ENCODE measurements at places on chromosomes 7 and 10. TPM values are rescaled to one million over a fixed set of nuclear protein-coding genes. Genes with fewer than 3 reads are reported as not detected.

- H3K4me1 ChIP-seq = peaks cover 30% of the 10 kb centered on the region
- H3K36me3 ChIP-seq = no peaks in the 10 kb centered on the region
- DNase-seq = no peak
- no peak overlapping the region for H3K27ac ChIP-seq
- no peak overlapping the region for H3K4me3 ChIP-seq
Measured at GRCh38 chr10:13716081-13717071, 129.6 kb downstream of the PRPF18 start.

DNA sequence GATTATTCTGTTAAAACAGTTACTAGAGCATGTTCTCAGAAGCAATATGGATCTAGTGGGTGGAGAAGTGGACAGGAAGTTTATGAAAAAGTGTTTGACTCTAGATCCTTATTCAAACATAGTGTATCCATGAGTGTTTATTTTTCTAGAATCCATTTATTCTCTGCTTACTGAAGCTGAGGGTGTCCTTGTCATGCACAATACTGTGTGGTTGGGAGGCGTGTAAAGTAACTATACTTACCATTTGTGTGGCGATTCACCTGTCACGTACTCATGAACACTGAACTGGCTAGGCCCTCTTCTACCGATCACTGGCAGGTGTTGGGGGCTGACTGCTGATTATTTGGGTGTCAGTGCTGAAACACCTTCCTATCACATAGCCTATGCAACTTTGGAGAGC, 74.0 kb downstream of the POU6F2 start:
- DNase-seq = no peak
- no peak overlapping the region for H3K4me3 ChIP-seq
- no peaks in the 10 kb centered on the region for H3K27me3 ChIP-seq
- no peaks in the 10 kb centered on the region for H3K4me1 ChIP-seq
- H3K27ac ChIP-seq = no peak overlapping the region

PNLIP gene
- total RNA-seq = not detected

AUTS2 gene
- 68.6 TPM for total RNA-seq

GRCh38 chr10:82267014-82267413, 392.0 kb downstream of the NRG3 start:
- no peak for DNase-seq
- no peaks in the 10 kb centered on the region for H3K27me3 ChIP-seq

TAC1 gene
- total RNA-seq = 4.0 TPM

HOXA2 gene
- 2.7 TPM for total RNA-seq

All from transverse colon (tissue), 4 donors.